ENCODE measurements at places on chromosomes 13 and 19.

GRCh38 chr13:86572115-86572514 lies 772.9 kb upstream of the SLITRK6 start:
- no peak for DNase-seq

GRCh38 chr19:4066682-4067395 lies at the start of gene ZBTB7A:
Gene ZBTB7A, minus strand, starts transcription at chr19:4066899. Its CDS starts 11,667 bp downstream, at chr19:4055232.
- no peak for DNase-seq

- DNase-seq = no peak
Measured at GRCh38 chr19:38455031-38455430, 21.5 kb downstream of the RYR1 start.

- DNase-seq = no peak
Measured at GRCh38 chr19:48638831-48639381, 1.7 kb upstream of the DBP start.

DNA sequence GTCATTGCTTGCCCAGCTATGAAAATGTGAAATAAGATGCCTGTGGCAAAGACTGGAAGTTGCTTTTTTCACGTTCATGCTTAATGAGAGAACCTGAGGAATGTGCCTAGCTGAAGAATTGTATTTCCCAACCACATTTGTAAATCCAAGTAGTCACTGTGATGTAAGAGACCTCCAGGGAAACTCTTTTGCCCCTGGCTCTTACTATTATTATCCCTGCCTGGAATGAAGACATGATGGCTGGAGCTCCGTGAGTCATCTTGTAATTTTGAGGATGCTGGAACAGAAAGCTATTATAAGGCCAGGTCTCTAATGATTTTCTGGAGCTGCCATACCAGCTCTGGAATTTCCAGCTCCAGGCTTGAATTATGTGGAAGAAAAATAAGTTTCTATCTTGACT lies 894.3 kb downstream of the DIAPH3 start:
- DNase-seq = no peak

- DNase-seq = no peak
Measured at GRCh38 chr19:3389876-3390371, 23.5 kb downstream of the NFIC start.

- DNase-seq = no peak
Measured at GRCh38 chr13:39765801-39766463, 110.5 kb downstream of the COG6 start.
